Fibroblast of villous mesenchyme (primary cell): ENCODE measurements at places on chromosomes 16 and 17.

GRCh38 chr16:74893541-74893940 is 91.4 kb downstream of the WDR59 start:
- DNase-seq, result no peak

- DNase-seq, result no peak
Measured at GRCh38 chr17:17893801-17894644, 57.2 kb upstream of the SREBF1 start.

GRCh38 chr16:52544703-52545102 is 2.2 kb downstream of the TOX3 start:
- DNase-seq, result no peak

DNA sequence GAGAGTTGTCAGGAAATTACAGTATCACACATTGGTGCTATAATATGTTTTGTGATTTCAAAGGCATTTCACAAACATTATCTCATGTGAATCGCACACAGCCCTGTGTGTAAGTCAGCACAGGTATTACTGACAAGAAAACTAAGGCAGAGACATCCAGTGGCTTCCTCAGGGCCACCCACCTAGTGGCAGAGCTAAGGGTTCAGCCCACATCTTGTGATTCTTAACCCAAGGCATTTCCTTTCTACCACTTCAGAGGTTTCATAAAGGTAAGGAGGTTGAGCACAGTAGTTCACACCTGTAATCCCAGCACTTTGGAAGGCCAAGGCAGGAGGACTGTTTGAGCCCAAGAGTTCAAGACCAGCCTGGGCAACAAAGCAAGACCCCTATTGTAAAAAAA is 58.2 kb downstream of the STX8 start:
- no peak for DNase-seq

DNA sequence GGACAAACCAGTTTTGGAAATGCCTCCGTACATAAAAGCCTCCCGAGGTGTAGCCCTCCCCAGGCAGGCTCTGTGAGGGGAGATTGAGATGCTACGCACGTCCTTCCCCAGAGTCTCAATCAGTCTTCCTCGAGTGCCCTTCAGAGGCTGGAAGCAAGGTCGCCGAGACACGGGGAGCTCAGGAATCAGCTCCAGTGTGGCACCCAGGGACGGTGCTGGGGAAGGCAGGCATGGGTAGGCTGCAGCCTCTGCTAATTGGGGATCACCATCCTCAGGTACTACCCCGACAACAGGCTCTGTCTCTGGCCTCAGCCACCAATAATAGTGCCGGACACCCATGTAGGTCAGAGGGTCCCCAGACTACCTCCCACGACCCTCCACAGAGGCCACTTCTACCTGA is 28.1 kb upstream of the GSG1L start:
- no peak for DNase-seq

GRCh38 chr16:48279199-48279598 is 31.9 kb upstream of the ABCC11 start:
- DNase-seq, result no peak

GRCh38 chr16:58426966-58427365 is 34.7 kb downstream of the GINS3 start:
- DNase-seq, result no peak

DNA sequence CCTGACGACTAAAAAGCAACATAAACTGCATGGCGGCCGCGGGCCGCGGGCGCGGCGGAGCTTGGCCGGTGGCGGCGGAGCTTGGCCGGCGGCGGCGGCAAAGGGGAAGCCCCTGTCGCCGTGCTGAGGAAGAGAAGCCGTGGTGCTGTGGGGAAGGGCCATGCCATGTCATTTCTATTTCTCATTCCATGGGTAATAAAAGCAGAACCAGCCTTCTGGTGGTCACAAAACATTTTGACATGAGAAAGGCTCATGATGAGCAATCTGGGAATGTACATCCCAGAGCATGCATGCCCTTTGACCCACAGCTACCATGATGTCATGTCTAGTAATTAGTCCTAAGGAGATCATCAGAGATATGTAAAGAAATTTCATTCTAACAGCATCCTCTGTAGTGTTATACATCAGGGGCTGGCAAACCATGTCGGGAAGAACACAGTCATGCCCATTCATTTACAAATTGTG is 23.9 kb upstream of the HEATR6 start:
- DNase-seq, result peak; percentile 78

- no peak for DNase-seq
Measured at GRCh38 chr17:43070872-43071271, 45.8 kb downstream of the RND2 start.

DNA sequence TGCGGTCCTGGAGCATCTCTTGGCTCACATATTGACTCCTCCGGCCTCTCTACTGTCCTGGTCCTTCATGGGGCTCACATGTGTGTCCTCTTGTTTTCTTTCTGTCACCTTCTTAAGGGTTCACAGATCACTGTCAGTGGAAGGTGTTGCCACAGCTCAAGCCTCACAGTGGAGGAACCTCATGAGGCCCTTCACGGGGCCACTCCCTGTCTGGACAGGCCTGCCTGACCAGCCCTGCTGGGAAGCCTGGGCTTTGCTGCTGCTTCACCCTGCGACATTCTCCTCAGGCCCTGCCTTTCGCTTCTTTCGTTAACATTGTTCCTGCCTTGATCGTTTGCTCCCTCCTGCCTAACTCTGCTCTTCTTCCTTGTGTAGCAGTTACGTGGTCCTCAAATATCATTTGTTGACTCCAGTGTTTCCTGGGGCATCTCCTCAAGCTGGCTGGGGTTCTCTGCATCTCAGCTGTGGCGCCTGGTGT is 55.9 kb downstream of the WDR45B start:
- DNase-seq, result peak; percentile 29

- DNase-seq, result no peak
Measured at GRCh38 chr17:1312261-1312870, 32.9 kb downstream of the TRARG1 start.

DNA sequence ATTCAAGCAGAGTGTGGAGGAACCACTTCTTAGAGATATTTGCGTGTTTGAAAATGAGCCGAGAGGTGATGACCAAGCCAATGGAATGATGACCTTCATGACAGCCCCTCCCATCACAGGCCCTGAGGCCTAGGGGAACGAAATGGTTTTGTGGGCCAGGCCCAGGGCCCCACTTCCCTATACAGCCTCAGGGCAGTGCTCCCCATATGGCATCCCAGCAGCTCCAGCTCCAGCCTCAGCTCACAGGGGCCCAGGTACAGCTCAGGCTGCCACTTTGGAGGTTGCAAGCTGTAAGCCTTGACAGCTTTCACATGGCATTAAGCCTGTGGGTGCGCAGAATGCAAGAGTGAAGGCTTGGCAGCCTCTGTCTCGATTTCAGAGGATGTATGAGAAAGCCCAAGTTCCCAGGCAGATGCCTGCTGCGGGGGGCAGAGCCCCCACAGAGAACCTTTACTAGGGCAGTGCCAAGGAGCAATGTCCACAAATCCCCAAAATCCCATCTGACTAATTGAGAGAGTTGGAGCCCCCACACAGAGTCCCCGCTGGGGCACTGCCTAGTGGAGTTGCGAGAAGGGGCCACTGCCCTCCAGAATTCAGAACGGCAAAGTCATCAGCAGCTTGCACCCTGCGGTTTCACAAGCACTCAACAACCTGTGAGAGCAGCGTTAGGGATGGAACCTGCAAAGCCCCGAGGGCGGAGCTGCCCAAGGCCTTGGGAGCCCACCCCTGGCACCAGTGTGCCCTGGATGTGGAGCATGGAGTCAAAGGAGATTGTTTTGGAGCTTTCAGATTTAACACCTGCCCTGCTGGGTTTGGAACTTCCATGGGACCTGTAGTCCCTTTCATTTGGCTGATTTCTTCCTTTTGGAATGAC is 21.2 kb downstream of the CHMP6 start:
- DNase-seq, result no peak

- no peak for DNase-seq
Measured at GRCh38 chr16:70598937-70599503, 47.3 kb upstream of the IL34 start.

DNA sequence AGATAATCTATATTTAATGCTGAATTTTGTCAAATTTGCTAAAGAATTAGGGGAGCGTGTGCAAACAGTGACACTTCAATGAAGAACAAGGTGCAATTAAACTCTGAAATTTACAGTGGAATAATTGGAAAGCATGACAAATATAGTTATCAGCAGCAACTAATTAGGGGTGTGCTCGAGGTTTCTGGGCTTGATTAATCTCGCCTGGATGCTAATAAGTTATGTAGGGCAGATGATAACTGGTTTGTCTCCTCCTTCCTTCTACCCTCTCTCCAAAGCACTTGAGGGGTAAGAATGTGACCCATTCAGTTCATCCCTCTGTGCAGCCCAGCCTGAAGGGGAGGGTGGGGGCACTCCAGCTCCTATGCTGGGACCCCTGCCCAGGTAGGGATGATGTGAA is 21.9 kb downstream of the MRM1 start:
- no peak for DNase-seq

GRCh38 chr16:30850246-30850645 is 43.6 kb downstream of the BCL7C start:
- DNase-seq, result no peak

DNA sequence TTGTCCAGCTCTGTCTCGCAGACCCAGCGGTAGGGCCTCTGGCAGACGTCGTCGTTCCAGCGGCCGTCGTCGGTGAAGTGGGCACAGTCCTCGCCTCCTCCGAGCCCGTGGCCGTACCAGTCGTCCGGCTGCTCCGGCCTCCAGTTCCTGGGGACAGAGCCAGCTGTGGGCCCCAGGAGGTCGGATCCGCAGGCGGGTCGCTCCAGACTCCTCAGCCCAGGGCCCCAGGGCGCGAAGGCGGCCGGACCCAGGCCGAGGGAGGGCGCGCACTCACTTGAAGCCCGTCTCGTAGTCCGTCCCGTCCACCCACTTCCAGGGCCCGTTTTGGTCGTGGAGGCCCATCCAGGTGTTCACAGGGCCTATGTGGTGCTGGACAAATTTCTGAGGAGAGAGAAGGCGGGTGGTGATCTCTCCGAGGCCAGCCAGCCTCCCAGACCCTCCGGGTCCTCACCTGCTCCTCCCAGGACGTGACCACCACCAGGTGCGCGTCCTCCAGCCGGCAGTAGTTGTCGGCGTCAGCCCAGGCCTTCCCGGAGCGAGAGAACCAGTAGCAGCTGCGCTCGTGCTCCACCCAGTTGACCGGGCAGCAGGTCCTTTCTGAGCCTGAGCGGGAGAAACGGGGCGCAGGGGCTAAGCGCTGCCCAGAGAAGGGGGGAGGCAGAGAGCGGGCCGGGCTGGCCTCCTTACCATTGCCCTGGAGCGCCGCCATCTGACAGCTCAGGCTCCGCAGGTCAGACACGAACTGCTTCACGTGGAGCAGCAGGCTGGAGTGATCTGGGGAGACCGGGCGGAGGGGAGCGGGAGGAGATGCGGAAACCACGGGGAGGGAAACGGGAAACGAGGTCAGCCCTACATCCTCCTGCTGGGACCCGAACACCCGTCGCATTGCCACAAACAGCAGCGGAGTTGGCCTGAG is 5.2 kb downstream of the ASGR1 start:
- no peak for DNase-seq

DNA sequence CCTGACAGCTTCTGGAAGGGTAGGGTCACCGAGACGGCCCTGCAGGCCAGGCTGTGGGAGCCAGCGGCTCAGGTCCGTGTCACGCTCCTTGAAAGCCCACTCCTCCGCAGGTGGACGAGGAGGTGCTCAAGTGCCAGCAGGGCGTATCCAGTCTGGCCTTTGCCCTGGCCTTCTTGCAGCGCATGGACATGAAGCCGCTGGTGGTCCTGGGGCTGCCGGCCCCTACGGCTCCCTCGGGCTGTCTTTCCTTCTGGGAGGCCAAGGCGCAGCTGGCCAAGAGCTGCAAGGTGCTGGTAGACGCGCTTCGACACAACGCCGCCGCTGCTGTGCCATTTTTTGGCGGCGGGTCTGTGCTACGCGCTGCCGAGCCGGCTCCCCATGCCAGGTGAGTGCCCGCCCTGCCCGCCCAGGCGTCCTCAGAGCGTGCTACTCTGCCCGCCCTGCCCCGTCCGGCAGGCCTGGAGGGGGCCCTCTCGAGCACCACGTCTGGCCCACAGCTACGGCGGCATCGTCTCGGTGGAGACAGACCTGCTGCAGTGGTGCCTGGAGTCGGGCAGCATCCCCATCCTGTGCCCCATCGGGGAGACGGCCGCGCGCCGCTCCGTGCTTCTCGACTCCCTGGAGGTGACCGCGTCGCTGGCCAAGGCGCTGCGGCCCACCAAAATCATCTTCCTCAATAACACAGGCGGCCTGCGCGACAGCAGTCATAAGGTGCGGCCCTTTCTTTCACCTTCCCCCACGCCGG is 1.3 kb downstream of the NAGS start:
- no peak for DNase-seq

DNA sequence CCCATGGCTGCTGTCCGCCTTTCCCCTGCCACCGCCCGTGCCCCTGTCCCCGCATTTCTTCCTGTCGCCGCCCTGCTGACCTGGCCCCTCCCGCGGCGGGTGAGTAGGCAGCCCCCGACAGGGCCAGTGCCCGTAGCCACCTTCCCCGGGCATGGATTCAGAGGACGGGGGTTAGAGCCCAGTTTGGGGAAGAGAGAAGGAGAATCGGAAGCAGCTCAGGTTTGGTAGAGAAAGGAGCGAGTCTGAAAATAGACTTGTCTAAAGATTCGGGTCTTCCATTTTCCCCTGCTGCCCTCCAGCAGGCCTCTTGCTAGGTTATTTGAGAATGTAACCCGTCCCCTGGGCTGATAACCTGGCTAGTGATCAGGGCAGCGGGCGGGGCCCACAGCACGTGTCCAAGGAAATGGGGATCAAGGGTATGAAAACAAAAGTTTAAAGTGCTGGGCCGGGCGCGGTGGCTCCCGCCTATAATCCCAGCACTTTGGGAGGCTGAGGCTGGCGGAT is 7.9 kb upstream of the CLDN9 start:
- no peak for DNase-seq

DNA sequence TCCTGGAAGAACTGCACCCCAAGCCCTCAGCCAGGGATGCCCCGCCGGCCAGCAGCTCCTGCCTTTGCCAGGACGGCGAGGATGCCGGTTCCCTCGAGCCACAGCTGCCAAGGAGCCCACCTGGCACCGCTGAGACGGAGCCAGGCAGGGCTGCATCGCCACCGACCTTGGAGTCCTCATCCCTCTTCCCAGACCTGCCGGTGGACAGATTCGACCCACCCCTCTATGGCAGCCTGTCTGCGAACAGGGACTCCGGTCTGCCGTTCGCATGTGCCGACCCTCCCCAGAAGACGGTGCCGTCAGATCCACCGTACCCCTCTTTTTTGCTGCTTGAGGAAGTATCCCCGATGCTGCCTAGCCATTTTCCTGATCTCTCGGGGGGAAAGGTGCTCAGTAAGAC is 21.4 kb upstream of the ZFPM1 start:
- DNase-seq, result no peak

DNA sequence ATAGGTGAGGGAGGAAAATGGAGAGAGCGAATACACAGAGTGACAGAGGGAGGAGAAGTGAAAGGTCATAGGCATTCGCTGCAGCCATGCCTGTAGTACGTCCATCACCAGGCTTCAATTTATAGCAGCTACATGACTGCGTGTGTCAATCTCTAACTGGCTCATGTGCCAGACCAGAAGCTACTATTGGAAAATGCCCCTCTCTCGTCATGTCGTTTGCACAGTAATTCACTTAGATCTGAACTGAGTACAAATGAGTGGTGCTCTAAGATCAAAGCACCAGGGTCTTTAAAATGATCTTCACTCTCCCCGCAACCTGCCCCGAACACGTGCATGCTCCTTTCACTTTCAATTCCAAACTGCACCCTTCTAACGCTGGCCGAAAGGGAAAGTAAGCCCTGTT is 51.3 kb downstream of the ADCY9 start:
- DNase-seq, result no peak
